Nephron progenitor cell (in vitro differentiated cells): ENCODE measurements at places on chromosomes 16 and 17.

DNA sequence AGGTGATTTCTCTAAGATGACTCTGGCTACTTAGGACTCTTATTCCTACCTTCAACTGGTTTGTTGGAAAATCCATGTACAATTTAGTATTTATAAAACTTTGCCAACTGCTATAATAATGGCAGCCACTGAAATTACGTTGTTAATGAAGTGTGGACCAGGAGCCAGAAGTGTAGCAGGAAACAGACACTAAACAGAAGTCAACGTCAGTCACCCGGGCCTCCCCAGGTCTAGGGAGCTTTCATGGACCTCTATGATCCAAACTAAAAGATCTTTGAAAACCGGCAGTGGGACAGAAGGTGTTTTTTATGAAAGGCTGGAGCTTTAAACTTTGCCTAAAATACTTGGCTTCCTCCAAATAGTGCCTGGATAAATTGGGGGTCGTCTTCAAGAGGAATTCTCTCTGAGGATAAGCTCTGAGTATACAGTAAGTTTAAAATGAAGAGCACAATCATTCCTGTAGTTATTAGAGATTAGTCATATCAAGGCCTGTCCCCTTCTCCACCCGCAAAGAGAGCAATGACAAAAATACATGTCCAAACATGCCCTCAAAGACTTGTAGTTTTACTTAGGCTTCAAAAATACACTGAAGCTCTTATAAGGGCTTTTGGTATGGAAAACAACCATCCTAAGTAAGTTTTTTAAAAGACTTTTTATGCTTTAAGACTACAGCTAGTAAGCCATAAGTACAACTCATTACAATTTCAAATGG lies 34.6 kb downstream of the DCUN1D3 start:
- no peak for DNase-seq

DNA sequence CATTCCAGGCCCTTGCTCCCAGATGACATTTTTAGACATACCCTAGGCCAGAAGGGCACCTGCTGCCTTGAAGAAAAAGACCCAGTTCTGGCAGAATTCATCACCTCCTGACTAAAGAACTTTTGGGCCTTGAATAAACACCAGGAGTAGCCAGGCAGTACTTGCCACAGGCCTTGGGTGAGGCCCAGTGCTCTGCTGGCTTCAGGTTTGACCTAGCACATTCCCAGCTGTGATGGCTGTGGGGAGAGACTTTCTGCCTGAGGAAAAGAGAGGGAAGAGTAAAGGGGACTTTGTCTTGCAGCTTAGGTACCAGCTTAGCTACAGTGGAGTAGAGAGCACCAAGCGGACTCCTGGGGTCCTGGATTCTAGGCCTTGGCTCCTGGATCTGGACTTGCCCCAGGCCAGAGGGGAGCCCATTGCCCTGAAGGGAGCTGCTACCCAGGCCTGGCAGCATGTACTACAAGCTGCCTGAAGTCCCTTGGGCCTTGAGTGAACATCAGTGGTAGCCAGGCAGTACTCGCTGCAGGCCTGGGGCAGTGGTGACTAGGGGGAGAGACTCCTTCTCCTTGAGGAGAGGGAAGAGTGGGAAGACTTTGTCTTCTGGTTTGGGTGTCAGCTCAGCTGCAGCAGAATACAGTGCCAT lies 44.3 kb downstream of the ABCA8 start:
- DNase-seq: no peak

DNA sequence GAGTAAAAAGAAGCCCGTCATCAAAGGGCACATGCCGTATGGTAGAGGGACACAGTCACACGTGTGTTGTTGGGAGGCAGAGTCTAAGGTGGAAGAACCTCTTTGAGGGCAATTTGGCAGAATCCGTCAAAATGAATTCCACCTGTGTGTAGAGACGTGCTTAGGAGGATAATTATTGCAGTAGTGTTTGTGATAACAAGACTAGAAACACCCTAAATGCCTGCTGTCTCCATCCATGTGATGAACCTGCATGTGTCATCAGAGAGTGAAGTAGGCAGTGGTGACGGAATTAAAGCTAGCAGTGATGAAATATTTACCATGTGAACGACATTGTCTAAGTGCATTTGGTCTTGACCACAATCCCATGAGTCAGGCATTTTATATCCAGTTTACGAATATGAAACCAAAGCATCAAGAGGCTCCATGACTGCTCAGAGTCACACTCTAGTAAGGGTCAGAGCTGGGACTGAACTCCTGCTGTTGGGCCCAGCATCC lies 61.3 kb upstream of the ADORA2B start:
- DNase-seq: no peak

- no peak for DNase-seq
Measured at GRCh38 chr16:66845791-66846221, 1.6 kb downstream of the CA7 start.

DNA sequence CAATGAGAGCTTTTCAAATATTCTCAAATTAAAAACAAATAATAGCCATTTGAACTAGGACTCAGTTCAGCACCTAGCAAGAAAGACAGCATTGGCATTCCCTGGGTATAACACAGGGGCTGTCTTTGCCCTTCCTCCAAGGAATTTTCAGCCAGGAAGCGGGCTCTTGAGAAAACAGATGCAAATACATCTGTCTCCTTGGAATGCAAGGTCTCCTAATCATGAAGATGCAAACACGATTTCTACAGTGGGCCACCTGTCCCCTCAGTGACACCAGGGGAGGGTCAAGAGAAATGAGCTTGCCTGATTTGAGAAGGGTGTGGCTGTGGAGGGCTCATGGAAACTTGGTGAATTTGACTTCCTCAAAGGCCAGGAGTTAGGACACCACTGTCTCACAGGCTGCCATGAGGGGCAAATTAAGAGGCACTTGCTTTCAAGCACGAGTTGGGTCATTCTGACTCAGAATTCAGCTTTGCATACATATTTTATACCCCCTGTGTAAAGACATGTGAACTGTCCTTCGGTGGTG lies 24.5 kb upstream of the SUPT4H1 start:
- DNase-seq: no peak

GRCh38 chr17:21042458-21043295 lies at the start of gene USP22:
USP22 (minus strand) TSS chr17:21043011; CDS start chr17:21042835, 176 bp downstream.
- DNase-seq: peak; percentile 97

GRCh38 chr17:30321314-30321713 lies 12.5 kb downstream of the TMIGD1 start:
- no peak for DNase-seq

DNA sequence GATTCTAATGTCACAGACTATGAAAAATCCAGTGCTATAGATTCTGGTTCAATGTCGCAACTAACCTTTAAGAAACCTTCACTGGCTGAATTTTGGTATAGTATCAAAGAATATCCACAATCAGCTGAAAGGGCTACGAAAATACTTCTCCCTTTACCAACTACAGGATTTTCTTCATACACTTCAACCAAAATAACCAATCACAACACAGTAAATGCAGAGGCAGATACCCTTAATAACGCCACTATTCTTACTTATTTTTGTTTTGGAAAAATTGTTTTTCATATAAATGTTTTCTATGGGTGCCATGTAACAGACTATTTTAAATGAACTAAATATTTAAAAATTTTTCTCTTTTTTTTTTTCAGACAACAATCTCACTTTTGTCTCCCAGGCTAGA lies 48.9 kb upstream of the TRAP1 start:
- DNase-seq: no peak

- no peak for DNase-seq
Measured at GRCh38 chr16:81127051-81127450, 30.9 kb upstream of the GCSH start.

DNA sequence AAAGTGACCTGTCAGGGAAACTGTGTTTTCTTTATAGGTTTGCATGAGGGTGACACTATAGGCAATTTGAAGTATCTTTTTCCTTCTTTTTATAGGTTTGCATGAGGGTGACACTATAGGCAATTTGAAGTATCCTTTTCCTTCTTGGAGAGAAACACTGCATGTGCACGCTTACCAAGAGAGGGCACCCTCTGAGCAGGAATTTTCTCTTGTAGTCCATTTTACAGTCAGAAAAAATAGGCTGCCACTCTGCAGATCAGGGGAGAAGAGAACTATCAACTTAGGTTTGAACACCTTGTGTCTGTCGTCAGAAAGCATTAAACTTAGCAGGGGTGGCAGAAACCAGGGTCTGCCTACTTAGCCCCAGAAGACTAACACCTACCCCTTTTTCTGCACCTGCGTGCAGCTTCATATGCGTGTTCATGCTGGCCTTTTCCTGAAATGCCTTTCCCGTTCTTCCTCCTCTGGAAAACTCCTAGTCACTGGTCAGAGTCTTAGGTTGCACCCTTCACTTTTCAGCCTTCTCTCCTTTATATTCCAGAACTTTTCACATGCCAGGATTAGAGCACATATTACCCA lies 16.4 kb upstream of the SMIM36 start:
- DNase-seq: peak; percentile 30

- DNase-seq: no peak
Measured at GRCh38 chr16:51576498-51577195, 425.6 kb upstream of the SALL1 start.

DNA sequence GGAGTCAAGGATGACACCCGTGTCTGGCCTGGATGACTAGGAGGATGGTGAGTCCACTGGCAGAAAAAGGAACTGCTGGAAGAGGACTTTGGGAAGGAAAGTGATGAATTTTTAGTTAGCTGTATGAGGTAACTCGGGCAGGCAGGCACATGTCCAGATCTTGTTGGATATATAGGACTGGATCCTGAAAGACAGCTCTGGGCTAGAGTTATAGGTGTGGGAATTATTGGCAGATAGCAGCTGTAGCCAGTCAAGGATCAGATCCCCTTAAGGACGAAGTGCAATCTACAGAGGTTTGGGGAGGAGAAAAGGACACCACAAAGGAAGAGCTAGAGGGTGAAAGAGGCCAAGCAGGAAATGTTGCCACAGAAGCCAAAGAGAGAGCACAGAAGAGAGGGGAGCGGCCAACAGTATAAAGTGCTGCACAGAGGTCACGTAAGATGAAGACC lies 10.1 kb downstream of the CYB5D1 start:
- DNase-seq: no peak

GRCh38 chr17:33927732-33928133 lies 327.4 kb upstream of the CCL2 start:
- DNase-seq: no peak
